ENCODE measurements at places on chromosomes 7 and 10. TPM values are rescaled to one million over a fixed set of nuclear protein-coding genes. Genes with fewer than 3 reads are reported as not detected.

Gene HDAC9
- total RNA-seq, result 25.3 TPM

Gene TM9SF3
- 77.3 TPM for total RNA-seq

Gene ACTL6B
- not detected for total RNA-seq

Gene ZNF503
- 9.1 TPM for total RNA-seq

Gene EPHB6
- total RNA-seq, result 0.02 TPM
